ENCODE measurements at places on chromosomes 2 and 18.
A peak's percentile ranks its signal among the peaks of the same experiment; 100 is the strongest.

DNA sequence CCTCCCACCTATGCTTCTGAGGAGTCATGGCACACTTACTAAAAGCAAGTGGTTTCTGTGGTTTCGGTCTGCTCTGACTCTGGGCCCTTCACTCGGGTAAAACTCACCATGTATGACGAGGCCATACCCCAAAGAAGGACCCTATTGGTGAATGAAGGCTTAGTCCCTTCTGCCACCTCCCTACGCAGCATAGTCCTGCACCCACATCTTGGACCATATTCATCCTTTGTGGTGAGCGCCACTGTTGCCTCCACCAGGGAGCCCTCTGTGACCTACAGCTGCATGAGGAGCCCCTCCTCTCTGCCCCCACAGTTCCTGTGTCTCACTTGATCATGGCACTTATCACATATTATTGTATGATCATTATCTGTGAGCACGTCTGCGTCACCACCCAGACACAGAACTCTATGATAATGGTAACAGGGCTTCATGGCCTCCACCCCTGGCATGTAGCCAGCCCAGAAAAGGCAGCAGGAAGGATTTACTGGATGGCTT lies 113.3 kb downstream of the TFCP2L1 start:
- DNase-seq: no peak

GRCh38 chr2:148615381-148615841 lies 29.1 kb upstream of the EPC2 start:
- no peak for DNase-seq

DNA sequence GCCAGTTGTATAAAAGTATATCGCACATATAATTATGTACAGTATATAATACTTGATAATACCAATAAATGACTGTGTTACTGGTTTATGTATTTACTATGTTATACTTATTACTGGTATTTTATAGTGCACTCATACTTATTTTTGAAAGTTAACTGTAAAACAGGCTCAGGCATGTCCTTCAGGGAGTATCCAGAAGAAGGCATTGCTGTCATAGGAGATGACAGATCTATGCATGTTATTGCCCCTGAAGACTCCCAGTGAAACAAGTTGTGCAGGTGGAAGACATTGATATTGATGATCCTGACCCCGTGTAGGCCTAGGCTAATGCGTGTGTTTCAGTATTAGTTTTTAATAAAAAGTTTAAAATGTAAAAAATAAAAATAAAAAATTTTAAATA lies 20.3 kb upstream of the ASXL3 start:
- DNase-seq: no peak

DNA sequence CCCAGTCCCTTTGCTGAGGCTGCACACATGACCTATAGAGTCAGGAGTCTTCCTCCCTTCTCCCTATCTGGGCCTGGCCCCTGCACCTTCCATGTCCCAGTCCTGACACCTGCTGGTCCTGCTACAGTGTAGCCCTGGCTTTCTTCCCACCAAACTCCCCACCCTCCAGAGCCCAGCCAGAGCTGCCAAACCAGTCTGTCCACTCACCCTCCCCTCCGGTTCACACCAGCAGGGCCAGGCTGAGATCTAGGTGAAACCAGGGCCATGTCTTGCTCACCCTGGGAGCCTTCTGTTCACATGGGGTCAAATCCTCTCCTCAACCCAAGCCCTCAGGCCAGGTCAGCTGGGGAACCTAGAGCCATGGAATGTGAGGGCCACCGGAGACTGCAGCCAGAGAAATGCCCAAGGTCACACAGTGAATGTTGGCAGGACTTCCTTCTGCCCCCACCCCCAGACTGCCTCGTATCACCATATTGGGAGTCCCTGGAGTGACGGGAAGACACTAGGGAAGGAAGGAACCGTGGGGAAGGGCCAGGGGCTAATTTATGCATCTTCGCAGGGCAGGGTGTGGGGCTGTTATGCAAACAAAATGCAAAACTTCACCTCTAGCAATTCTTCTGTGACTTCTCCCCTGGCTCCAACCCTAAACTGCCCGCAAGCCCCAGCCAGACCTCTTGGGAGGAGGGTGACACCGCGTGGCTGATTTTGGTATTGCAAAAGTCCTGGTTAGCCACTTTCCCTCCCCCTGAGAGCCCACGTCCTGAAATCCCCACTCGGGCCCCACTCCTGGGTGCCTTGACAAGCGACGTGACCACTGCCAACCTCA lies 14.6 kb downstream of the TNS1 start:
- DNase-seq: peak; percentile 75

- no peak for DNase-seq
These were observed 288.9 kb upstream of the ETAA1 start for GRCh38 chr2:67108231-67108630.

DNA sequence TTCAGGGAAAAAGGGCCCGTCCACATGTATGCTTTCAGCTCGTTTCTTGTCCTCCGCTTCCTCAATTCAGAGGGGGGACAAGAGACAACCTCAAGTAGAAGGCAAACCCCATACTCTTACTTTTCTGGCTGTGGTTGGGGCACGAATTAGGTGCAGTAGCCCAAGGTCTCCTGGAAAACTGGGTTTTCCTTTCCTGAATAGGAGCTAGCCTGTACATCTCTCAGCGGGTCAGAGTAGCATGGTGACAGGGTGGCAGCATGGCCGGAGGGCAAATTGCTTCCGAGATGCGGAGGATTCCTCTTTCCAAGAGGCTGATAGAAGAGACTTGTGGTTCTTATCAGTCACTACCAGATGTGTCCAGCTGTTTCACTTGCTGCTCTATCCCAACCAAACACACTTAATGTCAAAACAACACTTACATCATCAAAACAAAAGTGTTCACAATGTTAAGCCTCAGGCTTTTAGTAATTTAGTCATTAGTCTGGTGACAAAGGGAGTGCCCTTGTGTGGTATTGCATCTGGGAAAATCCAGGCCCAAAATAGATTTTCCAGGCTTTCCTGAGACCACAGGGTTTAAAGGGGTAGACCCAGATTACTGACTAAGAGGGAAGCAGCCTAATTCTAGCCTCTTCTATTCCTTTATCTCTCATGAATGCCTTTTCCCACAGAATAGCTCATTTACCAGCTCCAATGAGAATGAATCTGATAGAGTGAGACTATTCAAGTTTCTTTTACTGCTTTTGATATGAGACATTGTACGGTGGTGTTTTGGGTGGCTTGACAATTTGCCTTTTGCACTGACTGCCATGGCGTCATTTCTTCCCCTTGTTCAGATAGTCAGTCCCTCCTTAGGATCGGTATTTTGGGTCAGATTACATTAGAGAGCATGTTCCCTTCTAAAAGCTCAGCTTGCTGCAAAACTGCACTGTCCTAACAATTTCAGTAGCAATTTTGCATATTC lies 162.0 kb downstream of the LTBP1 start:
- no peak for DNase-seq

DNA sequence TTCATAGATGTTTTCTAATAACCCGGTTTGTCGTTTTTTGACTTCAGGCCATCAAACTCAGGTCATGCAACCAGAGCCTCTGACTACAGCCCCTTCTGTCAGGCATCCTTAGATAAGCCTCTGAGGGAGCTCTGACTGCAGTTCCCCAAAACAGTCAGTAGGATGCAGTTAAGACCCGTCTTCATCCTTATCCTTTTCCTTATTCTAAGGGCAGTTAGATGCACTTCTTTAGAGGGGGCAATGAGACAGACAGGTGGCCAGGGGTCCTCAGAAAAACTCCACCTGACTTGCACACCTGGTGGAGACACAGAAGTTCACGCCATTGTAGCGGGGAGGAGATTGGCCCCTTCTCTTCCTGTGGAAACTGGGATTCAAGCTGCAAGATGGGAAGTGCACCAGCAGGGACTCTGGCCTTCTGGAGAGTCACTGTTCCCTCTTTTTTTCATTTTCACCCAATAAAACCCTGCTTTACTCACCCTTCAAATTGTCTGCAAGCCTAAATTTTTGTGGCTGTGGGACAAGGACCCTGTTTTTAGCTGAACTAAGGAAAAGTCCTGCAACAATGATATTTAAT lies 104.8 kb upstream of the TFPI start:
- DNase-seq: peak; percentile 37

Data from NAMALWA (cell line).